ENCODE measurements at places on chromosomes 1 and 21.

GRCh38 chr1:185420588-185421081 is 103.6 kb upstream of the IVNS1ABP start:
- no peaks in the 10 kb centered on the region for H3K4me1 ChIP-seq
- H3K4me3 ChIP-seq, result no peak overlapping the region
- no peak overlapping the region for H3K27ac ChIP-seq
- no peaks in the 10 kb centered on the region for H3K36me3 ChIP-seq
- DNase-seq, result no peak
- H3K27me3 ChIP-seq, result no peaks in the 10 kb centered on the region

- no peaks in the 10 kb centered on the region for H3K27me3 ChIP-seq
- H3K4me1 ChIP-seq, result no peaks in the 10 kb centered on the region
- no peak overlapping the region for H3K4me3 ChIP-seq
- no peak overlapping the region for H3K27ac ChIP-seq
- DNase-seq, result no peak
Observed at GRCh38 chr1:165313903-165314302, 42.6 kb downstream of the LMX1A start.

GRCh38 chr1:51612447-51612961 is 4.4 kb upstream of the OSBPL9 start:
- H3K36me3 ChIP-seq, result no peaks in the 10 kb centered on the region
- no peak for DNase-seq
- no peak overlapping the region for H3K4me3 ChIP-seq
- H3K27me3 ChIP-seq, result 0 out of 2 replicates have a peak, but pooled peaks cover 3% of the 10 kb centered on the region

GRCh38 chr1:159983681-159984080 is 29.6 kb upstream of the SLAMF9 start:
- H3K4me1 ChIP-seq, result no peaks in the 10 kb centered on the region
- no peaks in the 10 kb centered on the region for H3K36me3 ChIP-seq
- H3K27me3 ChIP-seq, result peaks cover 4% of the 10 kb centered on the region
- no peak overlapping the region for H3K4me3 ChIP-seq
- no peak overlapping the region for H3K27ac ChIP-seq

GRCh38 chr1:88802404-88802803 is 89.0 kb downstream of the GTF2B start:
- peaks cover 47% of the 10 kb centered on the region for H3K36me3 ChIP-seq
- no peaks in the 10 kb centered on the region for H3K4me1 ChIP-seq
- H3K27me3 ChIP-seq, result no peaks in the 10 kb centered on the region
- H3K27ac ChIP-seq, result no peak overlapping the region
- no peak for DNase-seq

GRCh38 chr1:178651742-178652141 is 73.3 kb upstream of the RALGPS2 start:
- peak; percentile 20 for DNase-seq
- H3K27ac ChIP-seq, result peak overlapping the region; percentile 67
- peak overlapping the region; percentile 39 for H3K4me3 ChIP-seq

GRCh38 chr21:26437326-26438009 is 135.6 kb downstream of the CYYR1 start:
- no peaks in the 10 kb centered on the region for H3K27me3 ChIP-seq
- peak overlapping the region; percentile 54 for H3K27ac ChIP-seq
- H3K4me1 ChIP-seq, result peaks cover 25% of the 10 kb centered on the region
- peak; percentile 53 for DNase-seq
- H3K36me3 ChIP-seq, result no peaks in the 10 kb centered on the region
- H3K4me3 ChIP-seq, result no peak overlapping the region

Data from SJCRH30 (cell line).